Heart left ventricle (tissue), 16 donors: ENCODE measurements at places on chromosomes 4 and X. TPM values are rescaled to one million over a fixed set of nuclear protein-coding genes. Genes with fewer than 3 reads are reported as not detected.

DNA sequence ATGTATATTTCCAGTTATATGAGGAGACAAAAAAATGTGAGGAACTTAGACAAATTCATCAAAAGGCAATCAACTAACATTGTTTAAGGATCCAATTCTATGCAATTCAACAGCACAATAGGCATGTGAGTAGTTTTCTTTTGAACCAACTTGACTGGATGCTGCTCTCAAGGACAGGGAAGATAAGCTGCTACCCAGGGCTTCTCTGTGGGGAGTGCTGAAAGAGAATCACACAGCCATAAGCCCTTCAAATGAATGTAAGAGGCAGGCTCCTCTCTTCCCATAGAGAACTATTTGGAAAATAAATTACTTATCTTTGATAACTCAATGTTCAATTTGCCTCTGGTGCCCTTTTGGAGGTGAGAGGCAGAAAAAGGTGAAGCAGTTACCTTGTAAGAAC lies 1413.6 kb downstream of the PCDH7 start:
- no peaks in the 10 kb centered on the region for H3K36me3 ChIP-seq
- no peak for DNase-seq
- H3K4me3 ChIP-seq: no peak overlapping the region
- H3K27ac ChIP-seq: no peak overlapping the region
- H3K27me3 ChIP-seq: no peaks in the 10 kb centered on the region

DNA sequence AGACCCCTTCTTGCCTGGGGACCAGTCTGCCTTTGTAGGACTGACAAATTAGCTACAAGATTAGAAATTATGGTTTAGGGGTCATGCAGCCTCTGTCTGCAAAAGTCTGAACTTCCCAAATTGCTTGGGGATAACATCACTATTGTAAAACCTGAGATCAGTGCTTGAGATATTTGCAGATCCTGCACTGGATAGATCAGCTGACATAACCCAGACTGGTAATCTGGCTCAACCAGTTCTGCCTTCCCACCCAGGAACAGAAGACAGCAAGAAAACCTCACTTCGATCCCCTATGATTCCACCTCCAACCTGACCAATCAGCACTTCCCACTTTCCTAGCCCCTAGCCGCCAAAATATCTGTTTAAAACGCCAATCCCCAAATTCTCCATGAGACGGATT lies 202.8 kb upstream of the DIAPH2 start:
- H3K4me3 ChIP-seq: no peak overlapping the region
- no peaks in the 10 kb centered on the region for H3K27me3 ChIP-seq
- no peak overlapping the region for H3K27ac ChIP-seq
- DNase-seq: no peak

DNA sequence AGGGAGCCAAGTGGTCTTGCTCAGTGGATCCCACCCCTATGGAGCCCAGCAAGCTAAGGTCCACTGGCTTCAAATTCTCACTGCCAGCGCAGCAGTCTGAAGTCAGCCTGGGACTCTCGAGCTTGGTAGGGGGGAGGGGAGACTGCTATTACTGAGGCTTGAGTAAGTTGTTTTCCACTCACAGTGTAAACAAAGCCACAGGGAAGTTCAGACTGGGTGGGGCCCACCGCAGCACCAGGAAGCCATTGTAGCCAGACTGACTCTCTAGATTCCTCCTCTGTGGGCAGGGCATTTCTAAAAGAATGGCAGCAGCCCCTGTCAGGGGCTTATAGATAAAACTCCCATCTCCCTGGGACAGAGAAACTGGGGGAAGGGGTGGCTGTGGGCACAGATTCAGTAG lies 721.0 kb upstream of the NDST4 start:
- H3K27me3 ChIP-seq: no peaks in the 10 kb centered on the region
- H3K4me1 ChIP-seq: no peaks in the 10 kb centered on the region
- no peaks in the 10 kb centered on the region for H3K36me3 ChIP-seq
- no peak overlapping the region for H3K27ac ChIP-seq
- H3K4me3 ChIP-seq: no peak overlapping the region

DNA sequence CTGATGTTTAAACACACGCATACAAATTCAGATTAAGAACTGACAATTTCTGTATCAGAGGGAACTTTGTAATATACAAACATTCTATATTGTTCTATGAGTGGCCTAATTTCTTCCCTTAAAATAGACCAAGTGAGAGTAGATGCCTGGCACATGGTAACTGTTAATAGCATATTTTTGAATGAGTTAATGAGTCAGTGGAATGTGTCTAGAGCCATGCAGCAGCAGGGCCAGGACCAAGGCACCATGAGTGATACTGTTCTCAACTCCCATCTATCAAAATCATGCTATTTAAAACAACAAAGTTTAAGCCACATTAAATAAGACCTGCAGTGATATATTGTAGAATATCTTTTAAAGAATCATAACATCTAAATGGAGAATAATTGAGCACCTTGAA lies 98.3 kb downstream of the ARHGAP24 start:
- DNase-seq: no peak
- no peak overlapping the region for H3K4me3 ChIP-seq
- H3K27me3 ChIP-seq: no peaks in the 10 kb centered on the region
- no peaks in the 10 kb centered on the region for H3K4me1 ChIP-seq

S100P gene
- polyA plus RNA-seq: 0.46 TPM

SERPINA7 gene
- not detected for polyA plus RNA-seq

GPR82 gene
- polyA plus RNA-seq: 0.04 TPM
